ENCODE measurements at places on chromosomes 1 and 21.

DNA sequence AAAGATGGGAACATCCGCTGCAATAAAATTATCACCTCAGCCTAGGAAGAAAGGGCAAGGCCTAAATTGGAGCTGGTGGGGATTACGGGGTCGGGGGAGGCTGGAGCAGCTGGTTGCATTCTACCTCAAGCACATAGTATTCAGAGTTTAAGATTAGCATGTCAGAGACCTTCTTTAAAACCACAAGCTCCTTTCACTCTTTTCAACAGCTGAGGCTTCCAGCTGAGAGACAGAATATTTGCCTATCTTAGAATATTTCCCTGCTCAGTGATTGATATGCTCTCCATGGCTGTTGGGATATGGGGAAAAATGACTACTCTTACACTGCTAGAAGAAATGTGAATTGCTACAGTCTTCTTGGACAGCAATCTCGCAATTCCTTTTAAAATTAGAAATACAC lies 248.6 kb downstream of the TBX15 start:
- DNase-seq = no peak

DNA sequence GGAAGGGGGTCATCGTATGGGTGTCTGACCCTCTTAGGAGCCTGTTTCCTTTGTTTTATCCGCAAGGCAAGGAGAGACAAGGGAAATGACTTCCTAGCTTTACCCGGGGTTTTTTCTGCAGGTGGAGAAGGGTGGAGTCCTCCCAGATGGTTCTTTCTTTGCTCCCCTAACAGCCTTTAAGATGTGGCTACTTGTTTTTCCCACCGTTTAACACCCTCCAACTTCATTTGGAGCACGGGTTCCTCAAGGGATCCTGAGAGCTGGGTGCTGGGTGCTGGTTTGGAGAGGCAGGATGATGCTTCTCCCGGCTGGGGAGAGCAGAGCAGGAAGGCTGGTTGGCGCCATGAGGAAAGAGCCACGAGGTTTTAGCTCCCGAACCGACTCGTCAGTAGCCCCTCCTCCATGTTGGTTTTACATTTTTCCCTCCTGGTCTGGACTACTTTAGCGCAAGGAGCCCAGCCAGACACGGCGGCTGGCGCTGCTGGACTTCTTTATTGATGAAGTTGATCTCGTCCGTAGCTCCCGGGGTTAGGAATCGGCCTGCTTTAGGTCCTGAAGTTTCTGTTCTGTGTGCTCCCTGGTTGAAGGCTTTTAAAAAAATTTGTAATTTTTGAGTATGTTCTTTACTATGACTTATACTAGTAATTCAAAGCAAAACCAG lies 1.4 kb downstream of the UCK2 start:
- DNase-seq = peak; percentile 54

- no peak for DNase-seq
Observed at GRCh38 chr1:79903321-79903720, 896.8 kb upstream of the ADGRL4 start.

GRCh38 chr1:171134204-171134923 lies 43.7 kb downstream of the FMO3 start:
- no peak for DNase-seq

GRCh38 chr1:183761871-183762270 lies 43.0 kb upstream of the RGL1 start:
- DNase-seq = no peak
